Activated naive CD4-positive, alpha-beta T cell (primary cell): ENCODE measurements at places on chromosomes 4 and X.

DNA sequence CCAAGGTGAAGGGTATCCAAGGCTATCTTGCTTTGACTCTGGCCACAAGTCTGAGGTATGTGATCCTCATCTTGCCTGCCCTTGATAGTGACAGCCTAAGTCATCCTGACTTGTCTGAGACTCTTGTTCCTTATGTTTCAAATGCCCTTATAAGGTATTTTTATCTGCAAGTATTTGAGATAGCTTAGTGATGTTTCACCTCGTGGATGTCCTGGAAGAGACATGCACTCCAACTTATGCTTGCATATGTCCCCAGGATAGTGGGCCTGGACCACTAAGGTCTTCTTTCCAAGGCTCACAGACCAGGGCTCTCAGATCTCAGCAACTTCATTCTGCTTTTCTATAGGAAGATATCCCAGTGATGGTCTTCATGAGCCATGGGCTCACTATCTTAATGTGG, 120.5 kb upstream of the WDR1 start:
- DNase-seq: no peak

DNA sequence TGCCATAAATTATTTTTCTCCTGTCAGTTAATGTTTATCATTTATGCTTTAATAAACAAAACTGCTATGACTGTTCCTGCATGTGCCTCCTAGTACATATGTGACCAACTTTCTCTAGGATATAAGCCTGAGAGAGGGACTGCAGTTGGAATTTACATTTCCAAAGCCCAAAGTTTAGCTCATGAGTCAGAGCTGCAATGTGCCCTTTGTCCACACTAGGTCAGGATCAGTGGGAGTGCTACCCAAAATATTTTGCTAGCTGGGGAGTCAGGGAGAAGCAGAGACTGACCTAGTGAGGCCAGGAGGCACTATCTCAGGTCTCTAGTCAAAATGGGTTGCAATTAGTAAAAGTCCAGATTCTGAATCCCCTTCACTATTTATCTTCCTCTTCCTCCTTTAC, 92.7 kb downstream of the AR start:
- DNase-seq: no peak

DNA sequence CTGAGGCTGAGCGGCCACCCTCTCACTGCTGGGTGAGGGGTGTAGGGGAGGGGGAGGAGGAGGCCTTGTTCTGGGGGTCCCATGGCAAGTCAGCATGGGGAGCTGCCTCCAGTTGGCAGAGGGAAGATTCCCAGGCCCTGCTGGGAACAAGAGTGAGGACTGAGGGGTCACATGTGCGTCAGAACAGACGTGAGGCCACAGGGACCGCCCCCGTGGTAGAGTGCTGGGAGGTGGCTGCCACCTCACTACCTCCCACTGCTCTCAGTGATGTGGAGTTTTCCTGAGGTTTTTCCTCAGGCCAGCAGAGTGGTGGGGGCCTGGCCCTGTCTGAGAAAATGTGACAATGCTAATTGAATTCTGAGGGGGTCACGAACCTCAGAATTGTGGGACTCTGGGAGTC, 568 bp downstream of the MAGEC1 start:
- DNase-seq: no peak

DNA sequence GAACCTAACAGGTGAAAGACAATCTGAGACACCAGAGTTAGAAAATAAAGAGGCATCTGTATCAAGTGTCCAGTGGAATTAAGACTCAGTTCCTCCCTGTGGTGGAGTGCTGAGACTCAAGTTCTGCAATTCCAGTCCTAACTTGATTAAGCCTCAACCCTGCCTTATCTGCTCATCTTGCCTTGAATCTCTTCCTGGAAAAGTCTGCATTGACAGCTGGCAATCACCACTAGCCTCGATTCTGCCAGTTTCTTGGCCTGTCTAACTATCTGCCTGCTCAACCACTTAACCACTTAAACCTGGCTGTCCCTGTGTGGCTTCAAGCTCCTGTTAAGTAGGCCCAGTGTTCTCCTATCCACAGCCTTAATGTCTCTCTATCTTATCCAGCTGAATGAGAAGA, 22.4 kb upstream of the NEIL3 start:
- DNase-seq: no peak

- no peak for DNase-seq
Measured at GRCh38 chr4:143668930-143669552, 31.4 kb downstream of the FREM3 start.

- DNase-seq: no peak
Measured at GRCh38 chr4:66681962-66682361, 863.3 kb downstream of the CENPC start.
